ENCODE measurements at places on chromosomes 1 and 21. TPM values are rescaled to one million over a fixed set of nuclear protein-coding genes. Genes with fewer than 3 reads are reported as not detected.

The RALGPS2 gene
- polyA plus RNA-seq, result 5.4 TPM

The ENAH gene
- 26.0 TPM for polyA plus RNA-seq

The SERTAD4 gene
- polyA plus RNA-seq, result not detected

The SLFNL1 gene
- 1.6 TPM for polyA plus RNA-seq

GRCh38 chr1:109371341-109371739 is 26.4 kb downstream of the SORT1 start:
- peak; percentile 51 for DNase-seq

GRCh38 chr1:93611668-93612067 is 70.0 kb downstream of the BCAR3 start:
- DNase-seq, result no peak

DNA sequence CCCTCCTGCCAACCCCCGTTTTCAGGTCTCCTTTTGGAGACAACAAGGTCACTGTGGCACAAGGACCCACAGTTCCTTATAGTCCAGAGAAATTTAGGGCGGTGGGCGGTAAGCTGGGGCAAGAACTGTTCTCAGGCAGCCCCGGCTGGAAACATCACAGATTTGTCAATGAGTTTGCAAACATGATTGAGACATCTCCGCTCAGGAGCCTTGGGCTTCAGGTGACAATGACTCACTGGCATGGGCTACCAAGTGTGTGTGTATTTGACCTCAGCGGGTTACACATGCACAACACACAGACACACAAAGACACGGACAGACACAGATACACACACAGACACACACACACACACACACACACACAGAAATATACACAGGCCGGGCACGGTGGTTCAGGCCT is 58.2 kb upstream of the ABCG1 start:
- DNase-seq, result no peak

DNA sequence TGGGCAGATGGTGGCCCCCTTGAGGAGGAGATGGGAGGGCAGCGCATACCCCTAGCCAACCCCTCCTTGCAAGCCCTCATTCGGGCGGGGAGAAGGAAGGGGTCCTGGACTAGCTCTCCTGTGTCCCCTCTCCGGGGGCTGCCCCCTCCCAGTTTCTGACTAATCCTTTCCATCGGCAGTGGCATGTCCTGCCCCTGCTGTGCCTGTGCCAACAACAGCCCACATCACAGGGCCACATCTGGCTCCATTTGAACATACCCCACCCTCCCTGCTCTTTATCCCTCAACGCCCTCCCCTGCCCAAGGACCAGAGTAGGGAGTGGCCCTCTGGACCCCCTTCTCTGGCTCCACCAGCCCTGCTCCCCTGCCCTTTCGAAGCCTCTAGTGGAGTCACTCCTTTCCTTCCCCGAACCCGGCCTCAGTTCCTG is 11.0 kb upstream of the LMNA start:
- DNase-seq, result no peak

DNA sequence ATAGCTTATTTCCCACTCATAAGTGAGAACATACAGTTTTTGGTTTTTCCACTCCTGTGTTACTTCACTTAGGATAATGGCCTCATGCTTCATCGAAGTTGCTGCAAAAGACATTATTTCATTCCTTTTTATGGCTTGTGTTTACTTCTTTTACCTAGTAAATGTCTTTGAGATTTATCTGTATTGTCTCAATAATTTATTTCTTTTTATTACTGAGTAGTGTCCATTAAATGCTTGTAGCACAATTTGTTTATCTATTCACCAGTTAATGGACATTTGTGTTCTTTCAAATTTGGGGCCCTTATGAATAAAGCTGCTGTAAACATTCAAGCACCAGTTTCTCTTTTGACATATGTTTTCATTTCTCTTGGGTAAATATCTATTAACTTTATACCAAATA is 86.0 kb downstream of the UCHL5 start:
- no peak for DNase-seq

DNA sequence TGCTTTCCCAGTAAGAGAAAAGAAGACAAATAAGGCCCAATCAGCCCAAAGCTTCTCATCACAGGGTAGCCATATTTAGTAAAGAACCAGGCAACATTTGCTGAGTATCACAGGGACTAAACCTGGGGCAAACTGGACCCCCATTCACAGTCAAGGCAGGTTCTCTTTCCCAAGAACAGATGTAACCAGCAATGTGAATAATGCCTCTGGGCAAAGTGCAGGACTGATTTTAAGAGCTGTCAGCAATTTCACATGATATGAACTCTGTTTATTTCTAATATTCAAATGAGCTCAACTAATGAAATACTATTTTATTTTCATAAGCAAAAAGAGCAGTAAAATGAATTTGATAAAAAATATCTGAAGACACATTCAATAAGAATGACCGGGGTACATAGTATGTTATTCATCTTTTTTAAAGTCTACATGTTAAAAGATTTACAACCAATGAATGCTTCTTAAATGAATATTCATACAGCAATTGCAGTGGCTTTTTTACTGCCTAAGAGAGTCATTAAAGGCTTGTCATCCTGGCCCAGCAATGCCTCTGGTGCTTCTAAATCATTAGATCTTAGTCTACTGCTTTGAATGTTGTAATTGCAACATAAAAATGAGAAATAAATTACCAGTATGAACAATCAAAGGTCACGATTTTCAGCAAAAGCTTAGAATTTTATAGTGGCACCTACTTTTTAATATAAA is 308.8 kb downstream of the SMYD3 start:
- DNase-seq, result no peak

DNA sequence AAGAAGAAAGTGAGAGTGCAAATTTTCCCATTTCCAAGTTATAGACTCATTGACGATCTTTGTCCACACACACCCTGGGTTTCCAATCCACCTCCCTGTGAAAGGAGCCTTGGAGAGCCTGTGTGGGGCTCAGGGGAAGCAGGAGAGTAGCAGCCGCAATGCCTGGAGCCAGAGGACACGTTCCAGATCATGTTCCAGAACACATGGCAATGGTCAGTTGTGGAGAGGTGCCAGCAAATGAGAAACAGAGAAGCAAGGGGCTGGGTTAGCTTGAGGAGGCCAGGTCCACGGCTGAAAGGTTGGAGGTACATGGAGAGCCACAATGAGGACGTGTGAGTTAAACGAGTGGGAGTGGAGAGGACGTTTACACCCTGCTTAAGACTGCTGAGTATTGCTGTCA is 33.0 kb upstream of the SIPA1L2 start:
- no peak for DNase-seq

GRCh38 chr1:111499026-111499785 is 4.2 kb downstream of the ADORA3 start:
- DNase-seq, result no peak

DNA sequence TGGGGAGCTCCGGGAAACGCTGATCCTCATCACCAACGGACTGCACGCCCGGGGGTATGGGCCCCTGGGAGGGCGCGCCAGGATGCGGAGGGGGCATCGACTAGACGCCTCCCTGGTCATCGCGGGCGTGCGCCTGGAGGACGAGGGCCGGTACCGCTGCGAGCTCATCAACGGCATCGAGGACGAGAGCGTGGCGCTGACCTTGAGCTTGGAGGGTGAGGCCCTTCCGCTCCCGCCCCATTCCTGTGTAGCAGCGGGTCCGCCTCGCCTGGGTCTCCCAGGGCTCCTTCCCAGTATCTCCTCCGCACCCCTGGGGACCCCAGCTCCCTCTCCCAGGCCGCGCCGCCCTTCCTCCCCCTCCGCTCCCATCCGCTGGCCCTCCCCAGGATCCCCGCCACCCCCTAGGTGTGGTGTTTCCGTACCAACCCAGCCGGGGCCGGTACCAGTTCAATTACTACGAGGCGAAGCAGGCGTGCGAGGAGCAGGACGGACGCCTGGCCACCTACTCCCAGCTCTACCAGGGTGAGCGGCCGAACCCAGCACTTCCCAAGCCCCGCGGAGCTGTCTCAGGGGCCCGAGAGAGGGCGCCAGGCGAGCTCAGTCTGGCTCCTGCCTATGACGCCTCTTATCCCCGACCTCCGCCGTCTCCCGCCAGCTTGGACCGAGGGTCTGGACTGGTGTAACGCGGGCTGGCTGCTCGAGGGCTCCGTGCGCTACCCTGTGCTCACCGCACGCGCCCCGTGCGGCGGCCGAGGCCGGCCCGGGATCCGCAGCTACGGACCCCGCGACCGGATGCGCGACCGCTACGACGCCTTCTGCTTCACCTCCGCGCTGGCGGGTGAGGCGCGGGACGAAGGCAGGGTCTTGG is 5.0 kb downstream of the HAPLN2 start:
- DNase-seq, result peak; percentile 67

DNA sequence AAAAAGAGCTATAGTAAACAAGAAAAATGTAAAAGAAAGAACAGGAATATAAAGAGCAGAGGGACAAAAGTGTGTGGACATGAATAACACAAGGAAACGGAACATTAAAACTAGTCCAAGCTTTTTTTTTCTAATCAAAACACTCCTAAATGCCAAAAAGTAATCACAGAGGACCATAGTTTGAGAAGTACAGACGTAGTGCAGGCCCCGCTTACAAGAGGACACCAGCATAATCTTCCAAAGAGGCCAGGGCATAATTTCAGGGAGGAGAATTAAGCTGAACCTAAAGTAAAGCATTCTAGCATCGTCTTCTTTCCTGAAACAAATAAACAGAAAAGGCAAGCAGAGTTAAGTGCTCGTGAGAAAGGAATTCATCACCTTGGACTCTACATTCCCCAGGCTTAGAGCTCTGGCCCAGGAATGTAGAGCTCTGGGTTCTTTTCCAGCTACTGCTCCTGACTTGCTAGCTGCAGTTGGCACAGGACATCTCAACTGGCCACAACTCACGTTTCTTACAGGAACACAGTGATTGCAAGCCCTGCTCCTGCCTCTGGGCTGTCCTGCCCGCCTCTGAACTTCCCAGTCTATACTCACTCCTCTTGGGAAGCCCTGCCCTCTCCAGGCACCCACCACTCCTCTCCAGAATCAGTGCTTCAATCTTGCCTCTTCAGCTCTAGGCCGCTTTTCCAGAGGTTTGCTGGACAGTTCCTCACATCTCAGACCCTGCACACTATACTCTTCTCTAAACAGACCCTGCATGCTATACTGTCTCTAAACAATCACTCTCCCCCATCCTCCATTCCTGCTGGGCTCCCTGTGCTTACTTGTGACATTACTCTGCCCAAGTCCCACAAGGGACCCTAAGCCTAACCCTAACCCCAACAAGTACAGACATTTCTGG is 9.8 kb downstream of the RGS8 start:
- DNase-seq, result no peak

DNA sequence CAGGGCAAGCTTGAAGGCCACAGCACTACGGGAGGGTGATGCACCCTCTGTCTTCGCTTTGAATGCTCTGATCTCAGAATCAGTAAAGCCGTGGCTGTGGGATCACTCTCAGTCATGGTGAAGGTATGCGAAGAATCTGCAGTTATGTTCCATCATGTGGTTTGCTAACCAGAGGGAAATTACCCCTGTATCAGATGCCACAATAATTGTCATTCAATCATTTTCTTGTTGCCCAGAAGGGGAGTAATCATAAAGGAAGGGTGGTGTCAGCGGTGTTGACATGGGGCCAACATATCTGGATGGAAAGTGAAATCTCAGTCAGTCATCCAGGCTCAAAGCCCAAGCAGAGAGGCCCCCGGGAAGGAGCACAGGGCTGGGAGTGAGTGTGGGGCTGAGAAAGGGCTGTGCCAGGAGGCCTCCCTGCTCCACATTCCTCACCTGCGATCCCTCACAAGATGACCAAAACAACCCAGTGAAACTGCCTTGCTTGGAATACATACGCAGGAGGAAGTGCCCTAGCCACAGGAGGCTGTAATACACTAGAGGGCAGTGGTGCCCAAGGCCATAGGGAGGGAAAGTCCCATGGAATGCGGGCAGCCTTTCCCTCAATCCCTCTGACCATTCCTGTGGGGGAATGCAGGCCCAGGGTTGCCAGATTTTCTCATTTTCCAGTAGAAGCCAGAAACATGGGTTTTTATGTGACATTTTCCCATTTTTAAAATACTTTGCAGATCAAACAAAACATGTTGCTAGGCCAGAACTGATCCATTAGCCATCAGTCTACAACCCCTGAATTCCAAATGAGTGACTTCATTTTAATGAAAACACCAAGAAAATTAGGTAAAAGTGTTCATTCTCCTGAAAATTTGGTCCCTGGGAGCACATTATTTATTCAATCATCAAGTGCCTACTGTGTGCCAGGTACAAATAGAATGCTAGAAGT is 95.7 kb upstream of the VANGL1 start:
- peak; percentile 74 for DNase-seq

DNA sequence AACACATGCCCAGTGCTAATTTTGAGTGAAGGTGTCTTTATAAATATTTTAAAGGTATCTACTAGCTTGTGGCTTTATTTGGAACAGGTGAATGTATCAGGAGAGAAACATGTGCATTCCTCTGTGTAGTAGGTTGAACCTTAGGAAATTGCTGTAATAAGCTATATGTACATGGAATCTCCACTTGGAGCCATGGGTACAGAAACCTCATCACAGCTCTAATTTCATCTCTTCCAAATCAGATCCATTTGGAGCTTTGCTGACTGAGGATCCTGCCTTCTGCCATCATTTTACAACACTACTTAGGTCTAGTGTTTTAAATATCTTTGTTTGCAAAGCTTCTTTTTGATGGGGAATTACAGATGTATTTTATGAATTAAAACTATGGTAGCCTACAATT is 2.1 kb downstream of the KCNK2 start:
- no peak for DNase-seq

- DNase-seq, result peak; percentile 64
Observed at GRCh38 chr1:24501371-24502064, 1.1 kb upstream of the RCAN3 start.

- no peak for DNase-seq
Observed at GRCh38 chr1:228401782-228402640, 4.6 kb downstream of the TRIM11 start.

DNA sequence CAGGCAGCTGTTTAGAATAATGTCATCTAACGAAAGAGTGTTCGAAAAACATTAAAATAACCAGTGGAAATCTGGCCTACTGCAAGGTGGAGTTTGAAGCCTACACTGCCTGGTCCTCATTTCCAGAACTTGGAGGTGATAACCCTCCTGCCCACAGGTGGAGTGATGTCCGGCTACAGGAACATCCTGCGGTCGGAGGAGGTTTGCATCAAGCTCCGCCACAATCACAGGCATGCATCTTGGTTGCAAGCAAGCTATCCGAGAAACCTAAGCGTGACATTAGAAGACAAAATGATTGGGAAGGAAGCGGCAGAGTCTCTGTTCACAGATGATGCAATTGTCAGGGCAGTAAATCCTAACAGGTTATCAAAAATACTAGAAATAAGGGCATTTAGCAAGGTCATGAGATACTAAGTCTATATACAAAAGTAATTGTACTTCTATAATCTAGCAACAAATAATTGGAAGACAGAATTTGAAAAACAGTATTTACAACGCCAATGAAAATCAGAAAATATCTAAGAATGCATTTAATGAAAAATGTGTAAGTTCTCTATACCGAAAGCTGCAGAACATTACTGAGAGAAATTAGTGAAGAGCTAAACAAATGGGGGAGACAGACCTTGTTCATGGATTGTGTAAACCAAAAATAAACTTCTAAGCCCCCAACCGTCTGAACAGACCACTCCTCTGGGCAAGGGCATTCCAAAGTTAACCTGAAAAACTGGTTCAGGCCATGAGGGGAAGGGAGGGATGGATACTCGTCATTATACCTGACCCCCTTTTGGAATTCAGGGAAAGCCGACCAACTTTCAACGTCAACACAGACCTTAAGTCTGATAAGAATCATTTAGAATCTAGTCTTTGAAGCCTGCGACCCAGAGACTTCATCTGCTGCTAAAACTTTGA is 4.7 kb upstream of the SLC19A1 start:
- DNase-seq, result no peak

All from small intestine (tissue), 16 donors.